Left renal cortex interstitium (tissue), 4 donors: ENCODE measurements at places on chromosomes 5 and 9.

GRCh38 chr5:132751444-132751843 lies 4.2 kb downstream of the CCNI2 start:
- DNase-seq: no peak

DNA sequence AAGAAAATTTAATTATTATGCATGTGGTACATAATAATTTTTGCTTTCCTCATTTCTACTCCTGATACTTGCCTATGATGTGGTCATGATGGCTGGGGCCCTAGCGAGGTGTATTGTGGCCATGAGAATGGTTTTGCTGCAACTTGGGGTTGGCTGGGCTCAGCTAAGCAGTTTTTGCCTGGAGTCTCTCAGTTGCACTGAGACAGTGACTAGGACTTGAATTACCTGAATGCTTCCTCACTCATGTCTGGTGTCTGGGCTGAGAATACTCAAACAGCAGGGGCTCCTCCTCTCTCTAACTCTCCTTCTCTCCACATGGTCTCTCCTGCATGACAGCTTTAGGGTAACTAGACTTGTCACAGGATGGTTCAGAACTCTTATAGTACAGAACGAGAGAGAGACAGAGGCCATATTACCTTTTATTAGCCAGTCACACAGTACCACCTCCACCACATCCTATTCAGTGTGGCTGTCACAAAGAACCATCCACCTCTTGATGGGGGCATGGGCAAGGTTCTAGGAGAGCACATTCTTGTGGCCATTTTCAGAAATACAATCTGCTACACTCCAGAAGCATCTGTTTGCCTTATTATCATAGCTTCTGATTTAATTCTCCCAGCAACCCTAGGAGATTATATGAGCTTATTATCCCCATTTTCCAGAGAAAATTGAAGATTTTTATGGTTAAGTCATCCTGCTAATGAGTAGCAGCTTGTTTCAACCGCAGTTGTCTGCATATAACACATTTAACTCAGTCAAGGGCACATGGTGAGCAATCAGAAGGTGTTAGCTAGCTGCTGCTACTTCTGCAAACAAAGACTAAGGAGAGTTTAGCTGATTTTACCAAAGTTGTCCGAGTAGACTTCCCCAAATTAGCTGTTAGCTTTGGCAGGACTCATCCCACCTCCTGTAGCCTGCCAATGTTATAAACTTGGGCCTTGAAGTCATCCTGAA lies 245.1 kb downstream of the DOCK8 start:
- DNase-seq: no peak

- DNase-seq: no peak
Measured at GRCh38 chr9:109973336-109973735, 193.3 kb downstream of the PALM2AKAP2 start.

DNA sequence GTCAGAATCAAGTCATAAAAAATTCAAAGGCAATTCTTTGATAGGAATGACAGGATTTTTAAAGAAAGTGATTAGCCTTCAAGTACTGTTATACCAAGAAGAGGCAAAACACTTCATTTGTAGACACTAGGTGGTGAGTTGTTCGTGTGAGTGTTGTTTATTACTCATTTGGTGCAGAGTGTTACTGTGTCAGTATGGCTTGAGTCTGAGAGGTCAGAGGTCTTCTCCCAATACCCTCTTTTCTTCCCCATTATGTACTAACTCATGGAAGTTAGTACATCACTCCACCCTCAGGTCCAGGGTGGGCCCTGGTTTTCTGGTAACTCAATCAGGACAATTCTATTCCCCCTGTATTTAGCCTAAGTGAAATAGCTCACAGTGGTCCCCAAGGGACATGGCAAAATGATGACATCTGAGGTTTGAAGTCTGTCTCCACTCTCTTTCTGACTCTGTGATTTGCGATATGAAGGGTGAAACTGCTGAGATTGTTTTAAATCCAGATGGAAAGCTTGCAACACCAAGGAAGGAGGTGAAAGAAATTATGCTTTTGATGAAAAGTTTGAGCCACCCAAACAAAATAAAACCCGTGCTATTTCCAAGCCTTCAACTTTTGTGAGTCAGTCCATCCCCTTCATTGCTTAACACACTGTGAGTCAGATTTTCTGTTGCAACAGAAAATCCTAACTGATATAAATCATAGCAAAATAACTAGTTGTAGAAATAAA lies 56.8 kb downstream of the NUDT12 start:
- no peak for DNase-seq

DNA sequence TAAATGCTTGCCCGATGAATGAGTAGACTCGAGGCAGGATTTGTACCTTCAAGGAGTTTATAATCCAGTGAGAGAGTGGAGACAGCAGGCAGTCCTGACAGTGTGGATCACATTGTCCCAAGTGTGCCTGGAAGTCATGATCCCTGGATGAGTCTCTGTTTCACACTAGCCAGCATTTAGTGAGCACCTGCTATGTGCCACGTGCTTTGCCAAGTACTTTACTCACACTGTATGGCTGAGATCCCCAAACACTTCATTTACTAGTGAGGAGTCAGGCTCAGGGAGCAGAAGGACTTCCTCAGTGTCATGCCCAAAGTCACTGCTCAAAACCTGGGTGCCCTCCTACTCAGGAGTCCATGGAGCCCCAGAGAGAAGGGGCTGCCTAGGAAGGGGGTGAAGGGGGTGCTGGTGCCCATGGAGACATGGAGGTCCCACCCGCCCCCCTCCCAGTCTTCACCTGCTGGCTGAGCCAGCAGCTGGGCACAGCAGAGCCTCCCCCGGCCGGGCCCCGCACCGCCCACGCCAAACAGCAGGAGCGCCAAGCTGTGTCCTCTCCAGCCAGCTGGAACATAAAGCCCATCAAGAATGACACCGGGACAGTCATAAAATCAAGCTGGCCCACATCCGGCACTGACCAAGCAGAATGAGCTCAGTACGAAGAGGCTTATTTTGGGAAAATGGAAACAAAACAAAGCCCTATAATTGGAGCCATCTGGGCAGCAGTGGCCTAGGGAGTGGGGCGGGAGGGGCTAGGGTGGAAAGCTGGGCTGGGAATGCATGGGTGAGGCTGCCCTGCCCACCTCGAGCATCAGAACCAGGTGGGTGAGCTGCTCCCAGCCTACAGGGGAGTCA lies 10.6 kb downstream of the LAMC3 start:
- DNase-seq: peak; percentile 66

DNA sequence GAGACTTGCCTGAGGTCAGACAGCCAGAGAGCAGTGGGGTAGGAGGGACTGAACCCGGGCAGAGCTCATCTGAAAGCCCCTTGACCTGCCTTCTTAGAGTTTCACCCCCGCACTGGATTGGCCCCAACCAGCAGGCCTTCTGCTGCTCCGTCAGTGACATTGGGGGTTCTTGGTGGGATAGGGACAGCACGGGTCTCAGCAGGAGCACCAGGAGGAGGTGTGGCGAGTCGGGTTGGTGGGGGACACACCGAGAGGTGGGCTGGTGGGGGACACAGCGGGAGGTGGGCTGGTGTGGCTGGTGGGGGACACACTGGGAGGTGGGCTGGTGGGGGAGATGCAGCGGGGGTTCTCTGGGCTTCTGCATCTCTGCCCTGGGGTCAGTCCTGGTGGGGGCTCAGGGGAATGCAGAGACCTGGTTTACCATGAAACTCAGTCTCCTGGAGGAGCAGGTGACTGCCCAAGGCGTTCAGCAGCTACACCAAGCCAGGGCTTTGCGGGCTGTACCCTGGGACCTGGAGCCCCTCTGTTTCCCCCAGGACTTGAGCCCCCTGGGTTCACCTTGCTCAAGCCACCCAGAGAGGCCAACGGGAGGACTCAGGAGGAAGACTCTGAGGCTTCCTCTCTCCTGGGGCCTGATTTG lies 28.1 kb upstream of the RNU6ATAC start:
- no peak for DNase-seq

GRCh38 chr5:9438596-9439354 lies 107.1 kb downstream of the SEMA5A start:
- DNase-seq: no peak

DNA sequence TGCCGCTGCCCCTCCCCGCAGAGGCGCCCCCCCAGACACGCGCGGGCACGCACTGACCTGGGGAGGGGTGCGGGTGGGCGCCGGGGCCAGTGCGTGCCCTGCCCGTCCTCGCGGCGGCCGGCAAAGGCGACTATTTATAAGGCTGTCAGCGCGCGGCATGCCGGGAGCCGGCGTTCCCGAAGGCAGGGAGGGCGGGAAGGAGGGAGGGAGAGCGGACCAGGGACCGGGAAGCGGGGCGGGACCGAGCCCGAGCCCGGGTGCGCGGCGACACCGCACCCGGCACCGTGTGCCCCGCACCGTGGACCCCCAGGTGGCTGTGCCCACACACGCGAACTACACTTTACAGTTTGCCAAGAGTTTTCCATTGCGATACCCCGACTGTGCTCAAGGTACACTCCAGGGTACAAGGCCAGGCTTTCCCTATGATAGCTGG lies at the start of gene AK1:
Gene AK1, minus strand, starts transcription at position 110 of the 433 bp plus-strand sequence. CDS start 3,058 bp downstream, outside the sequence.
- DNase-seq: no peak

DNA sequence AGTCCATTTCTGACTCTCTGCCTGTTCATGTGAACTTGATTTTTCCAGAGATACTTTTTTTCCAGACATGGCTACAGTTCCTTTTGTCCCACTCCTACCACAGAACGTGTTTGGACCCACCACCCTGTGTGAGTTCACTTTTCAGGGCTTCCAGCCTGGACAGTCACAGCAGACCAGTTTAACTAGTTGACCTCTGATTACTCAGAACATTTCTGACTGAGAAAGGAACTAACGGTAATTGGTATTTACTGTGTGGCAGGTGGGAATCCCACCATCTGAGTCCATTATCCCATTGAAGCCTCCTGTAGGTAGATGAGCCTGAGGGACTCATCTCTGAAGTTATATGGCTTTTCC lies 210.1 kb downstream of the GOLPH3 start:
- DNase-seq: no peak

DNA sequence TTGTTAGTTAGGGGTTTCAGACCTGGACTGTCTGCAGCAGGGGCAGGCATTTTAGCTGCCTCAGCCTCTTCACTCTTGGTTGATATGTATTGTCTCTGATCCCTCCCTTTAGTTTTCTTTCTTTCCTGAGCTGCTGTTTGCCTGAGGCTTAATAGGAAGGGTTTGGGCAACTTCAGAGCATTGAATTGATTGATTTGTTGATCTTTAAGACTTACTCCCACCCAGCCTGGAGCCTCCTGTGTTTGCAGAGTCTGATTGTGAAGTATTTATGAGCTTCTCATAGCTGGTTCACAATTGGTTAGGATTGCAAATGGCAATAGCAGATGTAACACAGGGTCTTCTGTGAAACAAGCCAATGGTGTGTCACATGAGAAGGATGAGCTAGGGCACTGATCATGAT lies 671.8 kb upstream of the SEMA6A start:
- no peak for DNase-seq

DNA sequence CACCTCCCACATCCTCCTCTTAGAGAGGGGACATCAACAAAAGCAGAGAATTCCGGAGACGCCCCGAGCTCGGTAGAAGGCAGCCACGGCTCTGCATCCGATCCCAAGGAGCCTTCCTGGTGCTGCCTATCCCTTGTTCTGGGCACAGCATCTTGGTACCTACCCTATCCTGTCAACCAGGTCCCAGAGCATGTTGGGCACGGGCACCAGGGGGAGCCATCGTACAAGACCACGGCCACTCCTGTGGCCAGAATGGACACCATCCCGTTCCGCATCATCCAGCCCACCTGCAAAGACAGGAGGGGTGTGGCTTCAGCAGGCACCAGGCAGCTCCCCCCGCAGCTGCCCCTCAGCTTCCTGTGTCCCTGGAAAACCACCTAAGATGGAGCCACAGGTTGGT lies 62.7 kb upstream of the ZNF354A start:
- no peak for DNase-seq

DNA sequence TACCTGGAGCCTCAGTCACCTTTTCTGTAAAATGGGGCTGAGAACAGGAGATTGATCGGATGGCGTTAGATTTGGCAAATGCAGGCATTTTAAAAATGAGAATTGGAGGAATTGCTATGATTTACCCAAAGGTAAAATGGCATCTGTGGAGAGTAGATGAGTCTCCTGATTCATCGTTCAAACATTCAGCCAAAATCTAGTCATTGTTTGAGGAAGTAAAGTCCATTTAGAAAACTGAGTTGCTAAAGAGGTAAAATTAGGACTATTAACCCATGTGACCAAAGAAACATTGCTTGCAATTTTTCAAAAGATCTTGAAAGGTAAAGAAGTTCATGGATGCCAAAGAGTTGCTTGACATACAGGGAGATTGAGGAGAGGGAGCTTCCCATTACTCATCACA lies 69.7 kb downstream of the ZNF462 start:
- no peak for DNase-seq

- no peak for DNase-seq
Measured at GRCh38 chr5:115962565-115963402, 509 bp downstream of the LVRN start.

- no peak for DNase-seq
Measured at GRCh38 chr9:135392511-135392910, 87.1 kb upstream of the PPP1R26 start.

GRCh38 chr9:20604562-20604961 lies 17.7 kb downstream of the MLLT3 start:
- no peak for DNase-seq

- no peak for DNase-seq
Measured at GRCh38 chr9:136965771-136966484, 11.4 kb upstream of the PTGDS start.

DNA sequence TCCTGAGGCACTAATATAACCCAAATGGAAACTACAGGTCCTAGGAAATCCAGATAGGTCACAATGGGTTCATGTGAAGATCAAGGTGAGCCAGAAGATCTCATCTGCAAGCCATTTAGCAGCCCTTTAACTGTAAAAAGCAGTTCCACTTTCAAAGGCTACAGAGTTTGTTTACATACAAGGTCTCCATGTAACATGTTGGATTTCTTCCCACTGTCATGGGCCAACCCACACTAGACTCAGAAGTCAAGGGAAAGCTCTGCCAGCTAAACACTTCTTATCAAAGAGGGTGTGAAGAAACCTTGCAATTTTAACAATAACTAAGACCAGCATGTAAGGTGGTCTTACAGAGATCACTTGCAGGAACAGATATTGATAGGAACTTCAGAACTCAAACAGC lies 3.8 kb upstream of the CTNNAL1 start:
- no peak for DNase-seq

- no peak for DNase-seq
Measured at GRCh38 chr5:180604271-180604670, 13.0 kb upstream of the SCGB3A1 start.

DNA sequence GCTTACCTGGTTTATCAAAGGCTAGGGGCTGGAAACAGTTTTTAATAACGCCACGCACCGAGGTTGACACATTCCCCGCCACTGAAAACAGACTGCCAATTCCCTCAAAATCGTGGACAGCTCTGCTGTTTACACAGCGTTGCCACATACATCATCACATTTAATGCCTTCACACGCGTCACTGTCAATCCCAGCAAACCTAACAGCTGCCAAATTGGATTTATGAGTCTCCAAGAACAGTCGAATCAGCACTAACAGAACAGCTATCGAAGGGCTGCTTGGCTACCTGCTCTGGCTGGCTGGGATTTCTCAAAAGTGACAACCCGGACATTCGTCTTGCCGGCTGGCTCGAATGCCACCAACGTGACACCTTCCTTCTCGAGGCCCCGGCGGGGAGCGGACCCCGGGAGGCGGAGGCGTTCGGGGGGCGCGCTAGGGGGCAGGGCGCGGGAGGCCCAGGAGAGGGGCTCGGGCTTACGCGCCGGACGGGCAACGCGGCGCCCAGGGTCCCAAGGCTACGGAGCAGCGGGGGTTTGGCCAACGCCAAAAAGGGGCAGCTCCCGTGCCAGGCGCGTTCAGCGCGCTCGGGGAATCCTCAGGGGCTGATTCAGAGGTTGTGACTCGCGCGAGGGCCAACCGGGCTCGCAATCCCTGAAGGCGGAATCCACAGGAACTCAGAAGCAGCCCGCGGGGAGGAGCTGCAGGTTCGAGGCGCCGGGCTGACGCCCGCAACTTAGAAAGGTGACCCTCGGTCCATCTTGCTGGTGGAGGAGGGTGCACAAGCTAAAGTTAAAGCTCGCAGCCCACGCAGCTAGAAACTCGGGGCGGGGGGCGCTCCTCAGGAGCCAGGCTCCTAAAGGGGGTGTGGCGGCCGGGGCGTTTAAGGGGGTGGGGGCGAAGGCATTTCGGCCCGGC lies 1.2 kb downstream of the CDC14B start:
- DNase-seq: no peak
